ENCODE measurements at places on chromosomes 6 and 20.

- DNase-seq: peak; percentile 53
These were observed 8.9 kb downstream of the EHMT2 start for GRCh38 chr6:31888276-31889258.

GRCh38 chr20:63223121-63223825, 7.3 kb upstream of the YTHDF1 start:
- peak; percentile 34 for DNase-seq

- peak; percentile 65 for DNase-seq
These were observed 695 bp upstream of the TGIF2 start for GRCh38 chr20:36572701-36573102.

DNA sequence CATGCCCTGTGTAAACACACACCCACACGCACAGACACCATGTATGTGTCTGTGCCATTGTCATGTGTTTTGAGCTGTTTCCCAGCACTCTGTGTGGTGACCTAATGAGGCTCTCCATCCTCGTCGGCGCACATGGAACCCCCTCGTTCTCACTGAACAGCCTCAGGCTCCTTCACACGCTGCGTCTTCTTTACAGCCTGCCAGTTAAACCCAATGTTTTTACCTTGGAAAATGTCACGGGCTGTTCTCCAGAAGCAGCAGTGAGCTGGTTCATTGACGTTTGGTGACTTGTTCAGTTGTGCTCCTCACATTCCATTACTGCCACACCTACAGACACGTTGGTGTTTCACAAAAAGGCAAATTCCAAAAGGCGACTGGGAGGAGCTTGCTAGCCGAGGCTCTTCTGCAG, 201.0 kb upstream of the FOXQ1 start:
- no peak for DNase-seq

GRCh38 chr6:167552961-167553735, 228.3 kb downstream of the TTLL2 start:
- no peak for DNase-seq

GRCh38 chr6:119218548-119218947, 131.0 kb downstream of the MAN1A1 start:
- no peak for DNase-seq

DNA sequence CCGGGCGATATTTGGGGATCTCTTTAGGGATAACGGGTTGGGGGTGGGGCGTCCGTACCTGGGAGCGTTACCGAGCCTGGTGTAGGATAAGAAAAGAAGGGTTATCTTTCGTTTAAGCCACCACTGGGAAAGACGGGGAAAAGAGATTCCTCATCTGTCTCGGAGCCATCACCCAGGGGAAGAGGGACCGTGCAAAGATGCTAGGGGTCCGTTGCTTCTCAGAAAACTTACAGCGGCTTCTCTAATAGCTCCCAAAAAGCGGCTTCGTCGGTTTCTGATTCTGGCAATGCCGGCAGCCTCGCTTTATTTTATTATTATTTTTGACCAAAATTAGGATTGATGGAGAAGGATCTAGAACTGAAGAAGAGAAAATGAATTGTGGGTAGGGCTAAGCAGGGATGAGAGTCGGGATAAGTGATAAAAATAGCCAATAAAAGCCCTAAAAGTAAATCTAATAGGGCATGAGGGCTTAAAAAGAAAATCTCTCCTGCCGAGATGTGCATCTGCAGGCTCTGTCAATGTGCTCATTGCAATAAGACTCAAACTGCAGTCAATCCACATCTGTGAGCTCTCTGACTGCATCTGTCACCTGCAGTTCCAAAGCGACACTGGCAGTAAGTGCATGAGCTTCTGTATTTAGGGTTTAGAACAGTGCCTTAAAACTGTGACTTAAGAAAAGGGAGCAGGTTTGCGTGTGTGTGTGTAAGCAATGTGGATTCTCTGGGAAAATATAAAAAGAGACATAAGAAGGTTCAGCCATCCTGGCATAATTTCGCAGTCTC, 801 bp downstream of the TBPL1 start:
- DNase-seq: no peak

DNA sequence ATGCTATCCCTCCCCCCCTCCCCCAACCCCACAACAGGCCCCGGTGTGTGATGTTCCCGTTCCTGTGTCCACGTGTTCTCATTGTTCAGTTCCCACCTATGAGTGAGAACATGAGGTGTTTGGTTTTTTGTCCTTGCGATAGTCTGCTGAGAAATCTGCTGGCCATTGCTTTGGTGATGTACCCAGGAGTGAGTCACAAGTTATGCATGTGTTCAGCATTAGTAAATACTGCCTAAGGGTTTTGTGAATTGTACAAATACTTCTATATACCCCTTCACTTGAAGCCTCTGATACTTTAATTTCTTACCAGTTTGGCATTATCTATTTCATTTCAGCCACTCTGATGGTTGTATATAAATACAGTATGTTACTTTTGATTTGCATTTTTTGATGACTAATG, 711.3 kb upstream of the GJE1 start:
- DNase-seq: no peak

DNA sequence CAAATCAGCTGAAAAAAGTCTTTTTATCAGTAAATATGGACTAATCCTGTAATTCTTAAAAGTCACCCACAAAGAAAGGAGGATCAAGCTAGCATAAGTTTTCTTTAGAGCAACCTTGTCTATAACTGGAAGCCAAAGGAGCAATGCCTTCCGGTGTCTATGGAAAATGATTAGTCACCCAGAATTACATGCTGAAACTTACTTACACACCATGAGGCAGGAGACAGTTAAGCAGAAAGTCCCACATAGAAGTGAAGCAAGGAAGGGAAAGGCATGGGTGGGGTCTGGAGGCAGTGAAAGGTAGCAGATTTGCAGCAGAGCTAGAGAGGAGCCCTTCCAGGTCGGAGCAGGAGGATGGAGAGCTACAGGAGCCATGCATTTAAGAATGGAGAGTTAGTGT, 153.7 kb upstream of the RIPOR2 start:
- DNase-seq: no peak

GRCh38 chr6:142174703-142175102, 27.6 kb downstream of the VTA1 start:
- DNase-seq: no peak

- no peak for DNase-seq
These were observed 202.1 kb upstream of the HEY2 start for GRCh38 chr6:125547381-125547780.

- no peak for DNase-seq
These were observed 190.3 kb upstream of the TAB2 start for GRCh38 chr6:149127212-149127611.

- DNase-seq: no peak
These were observed 324.7 kb upstream of the CNR1 start for GRCh38 chr6:88490908-88491264.

DNA sequence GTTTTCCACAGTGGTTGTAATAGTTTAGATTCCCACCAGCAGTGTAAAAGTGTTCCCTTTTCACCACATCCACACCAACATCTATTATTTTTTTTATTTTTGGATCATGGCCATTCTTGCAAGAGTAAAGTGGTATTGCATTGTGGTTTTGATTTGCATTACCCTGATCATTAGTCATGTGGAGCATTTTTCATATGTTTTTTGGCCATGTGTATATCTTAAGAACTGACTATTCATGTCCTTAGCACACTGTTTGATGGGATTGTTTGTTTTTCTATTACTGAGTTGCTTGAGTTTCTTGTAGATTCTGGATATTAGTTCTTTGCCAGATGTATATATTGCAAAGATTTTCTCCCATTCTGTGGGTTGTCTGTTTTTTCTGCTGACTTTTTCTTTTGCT, 820.1 kb downstream of the TENT5A start:
- no peak for DNase-seq

GRCh38 chr6:35318196-35319171, 20.9 kb downstream of the DEF6 start:
- no peak for DNase-seq

GRCh38 chr6:130115036-130115435, 96.7 kb downstream of the L3MBTL3 start:
- DNase-seq: no peak

DNA sequence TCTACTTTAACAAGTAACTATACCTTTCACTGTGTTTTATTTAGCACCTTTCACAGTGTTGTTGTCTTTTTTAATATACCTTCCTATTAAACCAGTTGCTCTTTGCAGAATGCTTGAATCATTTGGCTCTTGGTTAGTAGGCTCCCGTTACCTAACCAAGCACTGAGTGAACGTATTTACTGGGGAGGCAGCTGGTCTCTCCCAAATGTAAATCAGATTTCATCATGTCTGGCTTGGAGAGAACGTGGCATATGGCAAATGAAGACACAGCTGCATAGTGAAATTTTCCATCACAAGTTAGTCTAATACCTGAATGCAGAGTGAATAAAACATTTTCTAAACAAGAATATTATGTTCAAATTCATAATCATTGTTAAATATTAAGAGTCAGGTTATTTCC, 12.4 kb downstream of the HTR1E start:
- DNase-seq: no peak

DNA sequence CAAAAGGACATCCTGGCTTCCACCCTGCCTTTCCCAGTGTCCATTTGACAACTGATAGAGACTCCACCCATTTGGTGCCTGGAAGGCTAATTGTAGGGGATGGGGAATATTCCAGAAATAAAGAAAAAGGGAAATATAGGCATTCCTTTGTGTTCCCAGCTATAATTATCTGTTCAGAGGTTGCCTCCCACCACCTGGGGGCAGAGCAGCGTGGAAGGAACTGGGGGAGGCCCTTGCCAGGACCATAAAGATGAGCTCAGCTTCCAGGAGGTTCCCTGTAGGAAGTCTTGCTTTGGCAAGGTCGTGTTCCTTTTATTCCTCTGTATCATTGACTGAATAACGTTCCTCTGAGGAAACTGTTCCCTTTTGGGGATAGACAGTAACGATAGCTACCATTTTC, 214.7 kb downstream of the TFAP2C start:
- no peak for DNase-seq

DNA sequence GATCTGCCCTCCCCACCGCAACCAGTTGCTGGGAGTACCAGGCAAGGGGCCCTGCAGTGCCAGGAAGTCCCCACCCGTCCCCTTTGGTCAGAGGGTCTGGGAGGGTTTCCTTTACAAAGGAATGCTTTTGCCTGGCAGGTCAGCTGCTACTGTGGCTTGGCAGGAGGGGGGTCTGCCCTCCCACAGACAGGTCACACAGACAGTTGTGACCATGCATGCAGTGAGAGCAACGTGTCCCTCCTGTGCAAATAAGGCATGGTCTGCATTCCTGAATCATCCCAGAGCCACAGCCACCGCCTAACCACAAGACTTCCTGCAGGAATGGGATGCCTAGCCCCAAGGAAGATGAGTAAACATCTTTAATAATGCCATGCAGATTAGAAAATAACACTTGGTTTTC, 439 bp upstream of the F13A1 start:
- no peak for DNase-seq
